ENCODE measurements at places on chromosomes 1 and 21.
A peak's percentile ranks its signal among the peaks of the same experiment; 100 is the strongest.

DNA sequence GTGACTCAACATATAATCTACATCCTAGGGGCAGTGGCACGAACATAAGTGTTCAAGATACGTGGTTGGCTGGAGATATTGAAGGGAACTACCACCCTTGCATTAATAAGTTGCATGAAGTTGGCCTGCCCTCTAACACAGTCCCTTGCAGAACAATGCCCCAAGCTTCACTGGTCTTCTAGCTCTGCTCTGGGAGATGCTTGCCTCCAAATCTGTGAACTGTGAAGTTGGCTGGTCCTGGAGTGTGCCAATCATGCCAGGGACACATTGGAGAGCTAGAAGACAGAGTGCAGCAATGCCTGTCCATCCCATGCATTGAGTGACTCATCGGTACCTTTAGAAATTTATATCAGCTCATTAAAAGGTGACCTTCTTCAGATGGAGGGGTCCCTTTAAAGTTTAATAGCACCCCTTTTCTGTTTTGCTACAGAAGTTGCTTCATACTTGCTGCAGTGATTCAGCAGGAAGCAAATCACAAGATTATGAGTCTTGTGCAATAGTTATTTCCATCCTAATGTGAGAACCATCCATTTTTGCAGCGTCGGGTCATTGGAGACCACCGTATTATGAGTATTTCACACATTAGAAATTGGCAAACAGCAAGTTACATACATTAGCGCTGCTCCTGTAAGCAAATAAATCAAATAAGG is 55.2 kb upstream of the KAZN start:
- DNase-seq, result no peak

DNA sequence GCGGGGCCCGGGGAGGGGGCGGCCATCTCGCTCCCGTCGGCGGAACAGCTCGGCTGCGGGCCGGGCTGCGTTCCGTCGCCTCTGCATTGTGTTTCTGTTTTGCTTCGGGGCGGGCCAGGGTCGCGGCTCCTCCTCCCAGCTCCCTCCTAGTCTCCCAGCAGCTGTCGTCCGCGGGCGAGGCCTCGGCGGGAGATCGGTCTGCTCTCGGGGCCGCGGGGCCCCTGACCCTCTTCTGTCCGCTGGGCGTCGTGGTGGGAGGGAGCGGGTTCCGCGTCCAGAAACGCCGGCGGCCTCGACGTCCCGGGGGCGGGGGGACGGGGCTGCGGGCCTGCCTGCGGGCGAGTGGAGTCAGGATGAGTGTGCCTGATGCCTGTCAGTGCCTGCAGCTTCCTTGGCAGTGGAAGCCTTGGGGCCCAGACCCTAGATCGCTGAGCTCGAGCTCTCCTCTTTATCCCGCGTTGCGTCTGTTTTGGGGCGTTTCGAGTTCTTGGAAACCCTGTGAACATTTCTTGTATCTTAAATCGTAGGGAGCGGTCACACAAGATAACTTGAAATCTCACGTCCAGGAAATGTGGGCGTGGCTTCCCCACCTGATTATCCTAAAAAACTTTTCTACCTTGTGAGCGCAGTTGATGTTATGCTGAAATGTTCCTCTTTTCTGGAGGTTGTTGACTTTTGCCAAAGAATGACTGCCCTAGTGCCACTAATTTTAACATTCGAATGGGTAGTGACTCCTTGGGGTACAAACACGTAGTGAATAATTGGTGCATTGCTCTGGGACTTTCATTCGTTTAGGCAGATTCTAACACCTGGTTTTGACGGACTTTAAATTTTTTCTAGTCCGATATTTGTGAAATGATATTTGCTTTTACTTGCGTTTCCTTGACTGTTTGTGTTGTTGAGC is 676 bp downstream of the MORC3 start:
- DNase-seq, result no peak

DNA sequence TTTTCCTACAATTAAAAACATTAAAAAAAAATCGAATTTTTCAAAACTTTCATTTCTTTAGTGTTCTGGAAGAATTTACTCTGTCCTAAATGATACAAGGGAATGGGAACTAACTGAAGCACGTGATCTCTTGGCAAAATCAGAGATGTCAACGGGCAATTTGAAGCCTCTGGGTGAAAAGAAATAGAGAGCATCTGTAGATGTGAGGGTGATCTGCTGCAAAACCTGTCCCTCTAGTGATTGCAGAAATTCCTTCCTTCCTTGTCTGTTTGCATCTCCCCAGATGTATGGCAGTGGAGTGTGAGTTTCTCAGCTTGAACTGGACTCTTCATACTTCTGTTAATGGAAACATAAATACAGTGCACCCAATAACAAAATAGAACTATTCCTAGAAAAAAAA is 100.5 kb upstream of the S1PR1 start:
- no peak for DNase-seq

- no peak for DNase-seq
These were observed 807.4 kb upstream of the ADGRL2 start for GRCh38 chr1:80993154-80993980.

- no peak for DNase-seq
These were observed 171.8 kb downstream of the PHTF1 start for GRCh38 chr1:113587475-113587874.

GRCh38 chr1:67952071-67952470 is 98.4 kb downstream of the DIRAS3 start:
- no peak for DNase-seq

DNA sequence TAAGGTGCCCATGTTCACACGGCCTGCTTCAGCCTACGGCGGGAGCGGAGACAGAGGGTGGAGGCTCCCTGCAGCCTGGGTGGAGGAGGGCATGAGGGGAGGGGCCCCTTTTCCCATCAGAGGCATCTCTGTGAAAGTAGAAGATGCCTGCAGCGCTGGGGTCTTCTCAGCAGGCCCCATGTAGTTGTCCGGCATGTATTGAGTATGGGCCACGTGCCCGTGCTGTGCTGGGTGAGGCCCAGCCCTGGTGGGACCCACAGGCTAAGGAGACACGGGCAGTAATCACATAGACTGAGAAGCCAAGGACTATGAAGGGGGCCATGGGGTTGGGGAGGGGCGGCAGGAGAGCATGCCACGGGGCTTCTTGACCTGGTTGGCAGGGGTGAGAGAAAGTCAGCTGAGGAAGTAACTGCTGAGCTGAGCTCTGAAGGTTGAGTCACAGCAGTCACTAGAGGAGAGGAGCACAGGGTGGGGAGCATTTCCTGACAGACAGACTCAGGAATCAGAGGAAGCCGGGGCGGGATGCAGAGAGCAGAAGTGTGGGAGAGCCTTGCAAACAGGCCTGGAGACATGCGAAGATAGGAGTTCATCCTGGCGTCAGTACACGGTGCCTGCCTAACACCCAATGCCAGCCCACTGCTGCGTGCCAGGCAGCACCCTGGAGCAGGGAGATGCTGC is 21.6 kb downstream of the PSEN2 start:
- DNase-seq, result no peak

DNA sequence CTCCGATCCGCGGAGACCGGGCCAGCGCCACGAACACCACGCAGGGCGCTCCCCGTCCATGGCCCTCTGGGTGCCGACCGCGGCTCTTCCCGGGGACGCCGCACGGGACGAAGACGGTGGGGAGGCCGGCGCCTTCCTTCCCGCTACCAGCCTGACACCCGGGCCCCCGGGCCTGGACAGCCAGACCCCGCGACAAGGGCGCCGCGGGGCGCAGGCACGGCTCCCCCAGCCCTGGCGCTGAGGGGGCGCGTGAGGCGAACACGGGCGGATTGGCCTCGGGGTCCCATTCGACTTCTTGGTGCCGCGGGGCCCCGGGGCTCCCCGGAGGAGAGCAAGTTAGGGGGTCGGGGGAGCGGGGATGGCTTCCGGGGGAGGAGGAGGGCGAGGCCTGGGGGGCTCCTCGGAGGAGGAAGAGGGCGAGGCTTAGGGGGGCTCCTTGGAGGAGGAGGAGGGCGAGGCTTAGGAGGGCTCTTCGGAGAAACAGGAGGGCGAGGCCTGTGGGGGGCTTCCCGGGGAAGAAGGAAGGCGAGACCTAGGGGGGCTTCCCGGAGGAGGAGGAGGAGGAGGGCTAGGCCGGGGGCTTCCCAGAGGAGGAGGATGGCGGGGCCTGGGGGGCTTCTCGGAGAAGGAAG is 537 bp upstream of the KLHL17 start:
- no peak for DNase-seq

DNA sequence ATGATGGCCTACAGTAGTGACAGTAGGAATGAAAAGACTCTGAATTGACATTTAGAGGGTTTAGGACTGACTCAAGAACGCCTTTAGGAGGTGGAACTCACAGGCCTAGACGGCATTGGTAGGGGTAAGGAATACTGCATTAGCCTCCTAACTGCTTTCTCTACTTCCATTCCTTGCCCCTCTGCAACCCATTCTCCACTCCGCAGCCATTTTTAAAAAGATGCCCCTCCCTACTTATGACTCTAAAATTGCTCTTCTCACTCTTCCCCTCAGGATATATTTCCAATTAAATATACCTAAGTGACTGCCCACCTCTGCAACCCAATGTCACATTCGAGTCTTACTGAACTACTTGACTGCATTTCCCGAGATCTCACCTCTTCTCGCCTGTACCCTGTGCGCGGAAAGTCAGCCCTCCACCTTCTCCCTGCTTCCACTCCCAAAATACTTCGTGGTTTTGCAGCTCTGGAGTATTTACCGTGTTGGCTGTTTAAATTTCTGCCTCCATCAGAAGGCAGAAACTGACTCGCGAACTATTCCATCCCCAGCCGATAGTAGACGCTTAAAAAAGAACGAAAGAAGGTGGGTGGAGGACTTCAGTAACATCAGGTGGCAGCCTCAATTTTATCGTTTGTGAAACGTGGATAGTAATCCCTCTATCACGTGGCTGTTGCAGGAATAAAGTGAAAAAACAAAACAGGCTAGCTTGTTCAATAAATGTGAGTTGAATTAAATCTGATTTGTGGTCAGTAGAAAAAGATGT is 1.1 kb upstream of the YBX1 start:
- DNase-seq, result no peak

DNA sequence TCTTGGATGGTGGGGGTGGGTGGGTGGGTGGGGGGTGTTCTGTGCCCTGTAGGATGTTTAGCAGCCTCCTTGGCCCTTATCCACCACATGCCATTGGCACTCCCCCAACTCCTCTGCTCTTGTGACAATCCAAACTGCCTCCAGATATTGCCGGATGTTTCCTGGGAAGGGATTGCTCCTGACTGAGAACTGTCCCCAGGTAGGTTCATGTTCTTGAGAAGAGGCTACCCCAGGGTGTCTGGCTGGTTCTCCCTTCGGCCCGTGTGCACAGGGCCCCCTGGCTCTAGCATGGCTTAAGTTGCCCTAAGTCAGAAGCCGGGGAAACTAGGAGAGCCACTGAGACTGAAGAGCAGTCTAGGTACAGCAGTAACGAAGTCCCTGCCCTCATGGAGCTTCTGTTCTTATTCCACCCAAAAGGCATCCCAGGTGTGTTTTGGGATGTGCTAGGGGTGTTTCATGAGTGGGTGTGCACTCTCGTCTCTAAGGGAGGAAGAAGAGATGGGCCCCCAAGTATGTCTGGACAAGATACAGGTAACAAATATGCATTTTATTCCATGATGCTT is 19.8 kb upstream of the THRAP3 start:
- no peak for DNase-seq

GRCh38 chr1:230058626-230059025 is 8.4 kb upstream of the GALNT2 start:
- no peak for DNase-seq

DNA sequence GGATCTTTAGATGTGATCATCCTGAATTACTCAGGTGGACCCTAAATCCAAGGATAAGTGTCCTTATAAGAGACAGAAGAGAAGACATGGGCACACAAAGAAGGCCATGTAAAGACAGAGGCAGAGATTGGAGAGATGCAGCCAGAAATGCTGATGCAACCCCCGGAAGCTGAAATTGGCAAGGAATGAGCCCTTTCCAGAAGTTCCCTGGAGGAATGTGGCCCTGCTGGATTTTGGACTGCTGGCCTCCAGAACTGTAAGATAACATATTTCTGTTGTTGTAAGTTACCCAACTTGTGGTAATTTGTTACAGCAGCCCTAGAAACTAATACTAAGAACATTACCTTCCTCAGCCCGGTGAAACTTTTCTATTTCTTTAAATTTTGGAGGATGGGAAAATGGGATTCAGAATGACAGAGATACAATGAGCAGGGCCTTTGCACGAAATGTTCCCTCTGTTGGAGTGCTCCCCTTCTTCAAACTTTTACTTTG is 11.2 kb upstream of the PLPP3 start:
- no peak for DNase-seq

DNA sequence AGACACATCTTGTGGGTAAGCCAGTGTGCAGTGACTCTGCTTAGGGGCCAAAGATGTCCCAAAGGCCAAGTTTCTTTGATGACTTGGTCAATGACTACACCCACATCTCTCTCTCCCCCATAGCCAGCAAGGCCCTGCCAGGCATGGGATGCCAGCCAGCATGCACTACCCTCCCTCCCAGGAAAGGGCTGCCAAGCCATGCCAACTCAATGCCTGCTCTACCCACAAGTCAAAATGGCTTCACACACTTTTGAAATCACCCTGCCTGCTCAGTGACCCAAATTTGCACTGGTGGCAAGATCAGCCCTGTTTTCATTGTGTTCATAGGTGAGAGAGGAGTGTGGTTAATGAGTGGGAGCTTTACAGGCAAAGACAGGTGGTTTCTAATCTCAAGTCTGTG is 112.5 kb downstream of the MATN1 start:
- no peak for DNase-seq

- peak; percentile 52 for DNase-seq
These were observed 104.0 kb upstream of the OLIG2 start for GRCh38 chr21:32921632-32922230.

DNA sequence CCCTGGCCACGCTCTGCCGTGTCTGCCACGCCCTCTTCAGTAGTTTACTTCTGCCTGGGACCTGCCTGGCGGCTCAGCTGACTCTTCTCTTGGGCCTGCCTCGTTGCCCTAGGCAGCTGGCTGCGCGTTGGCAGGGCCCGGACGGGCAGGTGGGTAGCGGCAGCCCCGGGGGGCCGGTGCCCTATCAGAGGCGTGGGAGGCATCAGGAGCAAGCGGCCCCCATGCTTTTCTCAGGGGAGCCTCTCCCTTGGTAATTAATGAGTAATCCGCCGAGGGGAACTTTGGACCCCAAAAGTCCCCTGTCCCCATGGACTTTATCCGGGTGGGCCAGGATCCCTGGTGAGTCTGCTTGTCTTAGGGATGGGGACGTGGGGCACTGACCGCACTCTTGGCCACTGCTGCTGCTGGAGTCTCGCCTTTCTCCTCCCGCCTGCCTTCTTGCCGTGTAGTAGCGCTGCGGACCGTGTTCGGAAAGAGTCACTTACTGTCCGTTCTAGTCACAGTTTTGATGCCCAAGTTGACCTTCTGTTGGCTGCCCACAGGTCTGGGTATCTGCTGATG is 22.7 kb downstream of the SKI start:
- no peak for DNase-seq
